T-cell (primary cell): ENCODE measurements at places on chromosomes 4 and X. TPM values are rescaled to one million over a fixed set of nuclear protein-coding genes. Genes with fewer than 3 reads are reported as not detected.

TMEM35A gene
- not detected for total RNA-seq

RASSF6 gene
- 1.1 TPM for total RNA-seq

WDR17 gene
- total RNA-seq: 0.92 TPM

SLC10A6 gene
- total RNA-seq: not detected

KIF4A gene
- 0.59 TPM for total RNA-seq

CXCL9 gene
- not detected for total RNA-seq
